Stimulated activated CD8-positive, alpha-beta memory T cell treated with anti-CD3 and anti-CD28 coated beads, Interleukin-4, amount 100 ng/mL, for 48 hours (primary cell): ENCODE measurements at places on chromosomes 13 and 19.

GRCh38 chr13:63855457-63856118, 2439.9 kb upstream of the PCDH20 start:
- no peak for DNase-seq

GRCh38 chr13:80989747-80990146, 648.8 kb upstream of the SPRY2 start:
- DNase-seq = no peak

GRCh38 chr19:38619361-38620174, 580 bp downstream of the EIF3K start:
- no peak for DNase-seq

- no peak for DNase-seq
These were observed 99.6 kb upstream of the HTR2A start for GRCh38 chr13:46996316-46997030.

DNA sequence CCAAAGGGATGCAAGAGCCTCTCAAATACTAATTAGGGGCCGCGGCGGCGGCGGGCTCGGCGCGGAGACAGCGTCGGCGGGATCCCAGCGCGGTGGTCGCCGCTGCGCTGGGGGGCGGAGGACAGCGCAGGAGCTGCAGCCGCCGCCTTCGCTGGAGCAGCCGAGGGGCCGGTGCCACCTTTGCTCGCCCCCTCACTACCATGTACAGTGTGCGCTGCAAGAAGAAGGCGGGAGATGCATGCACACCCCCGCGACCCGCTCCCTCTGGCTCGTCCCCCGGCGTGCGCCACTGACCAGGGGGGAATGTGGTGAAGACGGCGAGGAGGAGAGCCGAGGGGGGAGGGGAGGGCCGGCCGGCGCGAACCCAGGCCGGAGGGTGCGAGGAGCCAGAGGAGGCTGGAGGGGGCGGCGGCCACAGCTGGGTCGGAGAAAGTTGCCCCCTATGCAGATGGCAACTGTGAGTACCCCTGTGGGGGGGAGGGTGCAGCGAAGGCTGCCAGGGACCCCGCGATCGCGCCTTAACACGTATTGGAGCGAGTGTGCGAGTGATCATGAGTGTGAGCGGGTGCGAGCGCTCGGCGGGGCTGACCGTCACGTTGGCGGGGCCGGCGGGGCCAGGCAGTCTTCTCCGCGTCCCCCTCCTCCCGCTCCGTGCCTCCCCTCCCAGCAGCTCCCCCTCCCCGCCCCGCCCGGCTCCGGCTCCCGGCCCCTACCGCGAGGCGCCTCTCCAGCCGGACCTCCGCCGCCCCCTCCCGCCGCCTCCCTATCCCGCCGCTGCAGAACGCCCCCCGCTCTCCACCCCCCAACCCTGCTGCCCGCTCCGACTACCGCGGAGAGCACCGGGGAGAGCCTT, 808 bp downstream of the SLITRK5 start:
- DNase-seq = no peak

DNA sequence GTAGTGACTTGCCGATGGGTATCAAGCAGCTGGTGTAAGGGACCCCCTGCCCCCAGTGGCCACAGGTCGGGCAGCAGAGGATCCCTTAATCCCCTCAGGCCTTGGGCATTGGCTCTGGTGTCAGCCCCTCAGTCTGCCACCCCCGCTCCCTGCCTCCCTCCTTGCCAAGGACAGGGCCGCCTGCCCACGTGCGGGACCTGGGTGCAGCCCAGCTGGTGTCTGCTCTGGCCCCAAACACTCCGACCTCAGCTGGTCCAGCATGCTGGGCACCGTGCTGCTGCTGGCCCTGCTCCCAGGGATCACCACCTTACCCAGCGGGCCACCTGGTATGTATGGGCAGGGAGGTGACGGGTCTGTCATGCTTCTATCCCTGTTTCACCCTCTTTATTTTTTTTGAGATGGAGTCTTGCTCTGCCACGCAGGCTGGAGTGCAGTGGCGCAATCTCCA, at the start of gene TGFBR3L:
TGFBR3L (plus strand) TSS at position 233 of the 448 bp plus-strand sequence.
- DNase-seq = no peak

DNA sequence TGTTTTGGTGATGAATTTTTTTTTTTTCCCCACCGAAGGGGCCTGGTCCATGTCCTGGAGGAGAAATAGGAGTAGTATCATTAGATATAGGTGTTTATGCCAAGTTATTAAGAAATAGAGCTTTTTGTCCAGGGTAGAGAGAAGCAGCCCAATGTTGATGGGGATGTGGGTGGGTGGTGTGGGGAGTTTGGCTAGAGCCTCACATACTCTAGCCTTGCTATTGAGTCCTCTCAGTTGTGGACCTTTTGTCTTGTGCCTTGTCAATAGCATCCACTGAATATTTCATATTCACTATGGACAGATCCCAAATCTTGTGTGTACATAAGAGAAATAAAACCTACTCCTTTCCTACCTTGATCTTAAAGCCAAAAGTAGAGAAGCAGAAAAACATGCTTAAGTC, 134.0 kb downstream of the LMO7 start:
- DNase-seq = no peak

DNA sequence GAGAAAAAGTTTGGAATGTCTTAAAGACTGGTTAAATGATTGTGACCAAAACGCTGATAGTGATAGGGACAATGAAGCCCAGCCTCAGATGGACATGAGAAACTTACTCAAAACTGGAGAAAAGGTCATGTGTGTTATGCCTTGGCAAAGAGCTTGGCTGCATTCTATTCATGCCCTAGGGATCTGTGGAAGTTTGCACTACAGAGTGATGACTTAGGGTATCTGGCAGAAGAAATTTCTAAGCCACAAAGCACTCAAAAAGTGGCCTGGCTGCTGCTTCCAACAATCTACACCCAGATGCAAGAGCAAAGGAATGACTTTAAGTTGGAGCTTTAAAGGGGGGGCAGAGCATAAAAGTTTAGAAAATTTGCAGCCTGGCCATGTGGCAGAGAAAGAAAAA, 521.3 kb downstream of the UQCRFS1 start:
- no peak for DNase-seq

DNA sequence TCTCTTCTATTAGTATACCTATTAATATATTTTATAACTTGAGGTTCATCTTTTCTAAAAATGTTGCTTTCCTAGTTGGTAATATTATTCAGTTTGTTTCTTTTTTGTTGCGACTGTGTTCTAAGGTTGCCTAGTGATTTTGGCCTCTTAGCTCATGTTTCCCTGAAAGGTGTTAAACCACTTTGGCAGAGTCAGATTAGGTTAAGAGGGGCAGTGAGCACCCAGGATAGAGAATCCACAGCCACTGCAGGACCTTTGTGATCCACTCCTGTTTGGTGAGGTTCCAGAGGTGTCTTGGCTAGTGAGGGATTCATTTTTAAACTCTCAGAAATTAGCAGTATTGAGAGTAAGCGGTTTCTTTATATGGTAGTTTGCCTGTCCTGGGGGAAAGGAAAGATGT, 14.9 kb upstream of the GPR18 start:
- DNase-seq = no peak

GRCh38 chr19:41940731-41941409, 12.6 kb upstream of the ERFL start:
- no peak for DNase-seq

GRCh38 chr19:30441011-30441410, 68.8 kb downstream of the ZNF536 start:
- no peak for DNase-seq

DNA sequence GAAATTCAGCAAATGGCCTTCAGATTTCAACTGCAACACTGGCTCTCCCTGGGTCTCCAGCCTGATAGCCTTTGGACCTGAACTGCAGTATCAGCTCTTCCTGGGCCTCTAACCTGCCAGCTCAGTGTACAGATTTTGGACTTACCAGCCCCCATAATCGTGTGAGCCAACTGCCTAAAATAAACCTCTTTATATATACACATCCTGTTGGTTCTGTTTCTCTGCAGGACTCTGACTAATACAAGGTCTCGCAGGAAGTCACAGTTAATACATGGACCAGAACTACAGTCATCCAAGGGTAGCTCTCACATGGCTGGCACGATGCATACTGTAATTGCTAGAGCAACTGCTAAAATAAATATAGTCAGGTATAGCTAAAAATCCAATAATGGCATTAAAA, 85.1 kb downstream of the KATNAL1 start:
- DNase-seq = no peak

DNA sequence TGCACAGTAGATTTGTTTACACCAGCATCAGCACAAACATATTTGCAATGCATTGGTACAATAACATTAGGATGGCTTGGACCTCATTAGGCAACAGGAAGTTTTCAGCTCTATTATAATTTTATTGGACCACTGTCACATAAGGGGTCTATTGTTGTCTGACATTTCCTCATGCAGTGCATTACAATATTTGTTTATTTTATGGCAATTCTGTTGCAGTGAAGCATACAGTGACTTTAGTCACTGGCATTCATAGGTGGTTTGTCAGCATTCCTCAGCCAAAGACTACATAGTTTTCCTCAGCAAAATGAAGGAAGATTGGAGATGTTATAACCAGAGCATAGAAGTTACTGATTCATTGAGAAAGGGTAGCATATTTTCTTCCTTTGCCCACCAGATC, 1732.9 kb downstream of the PCDH9 start:
- no peak for DNase-seq

DNA sequence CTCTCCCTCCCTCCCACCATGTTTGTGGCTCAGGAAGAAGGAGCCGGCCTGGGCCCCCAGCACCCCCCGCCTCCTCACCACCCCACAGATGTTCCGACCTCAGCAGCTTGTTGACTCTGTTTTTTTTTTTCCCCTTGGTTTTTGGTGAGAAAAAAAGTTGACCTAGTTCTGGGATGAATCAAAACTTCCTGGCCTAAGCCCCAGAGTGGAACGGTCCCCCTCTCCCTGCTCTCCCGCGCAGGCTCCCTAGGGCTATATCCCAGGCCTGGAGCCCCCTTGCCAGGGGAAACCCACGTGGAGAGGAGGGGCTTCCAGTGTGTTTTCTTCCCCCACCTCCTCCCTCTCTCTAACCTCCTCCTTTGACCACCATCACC, 4.0 kb downstream of the COL5A3 start:
- no peak for DNase-seq

DNA sequence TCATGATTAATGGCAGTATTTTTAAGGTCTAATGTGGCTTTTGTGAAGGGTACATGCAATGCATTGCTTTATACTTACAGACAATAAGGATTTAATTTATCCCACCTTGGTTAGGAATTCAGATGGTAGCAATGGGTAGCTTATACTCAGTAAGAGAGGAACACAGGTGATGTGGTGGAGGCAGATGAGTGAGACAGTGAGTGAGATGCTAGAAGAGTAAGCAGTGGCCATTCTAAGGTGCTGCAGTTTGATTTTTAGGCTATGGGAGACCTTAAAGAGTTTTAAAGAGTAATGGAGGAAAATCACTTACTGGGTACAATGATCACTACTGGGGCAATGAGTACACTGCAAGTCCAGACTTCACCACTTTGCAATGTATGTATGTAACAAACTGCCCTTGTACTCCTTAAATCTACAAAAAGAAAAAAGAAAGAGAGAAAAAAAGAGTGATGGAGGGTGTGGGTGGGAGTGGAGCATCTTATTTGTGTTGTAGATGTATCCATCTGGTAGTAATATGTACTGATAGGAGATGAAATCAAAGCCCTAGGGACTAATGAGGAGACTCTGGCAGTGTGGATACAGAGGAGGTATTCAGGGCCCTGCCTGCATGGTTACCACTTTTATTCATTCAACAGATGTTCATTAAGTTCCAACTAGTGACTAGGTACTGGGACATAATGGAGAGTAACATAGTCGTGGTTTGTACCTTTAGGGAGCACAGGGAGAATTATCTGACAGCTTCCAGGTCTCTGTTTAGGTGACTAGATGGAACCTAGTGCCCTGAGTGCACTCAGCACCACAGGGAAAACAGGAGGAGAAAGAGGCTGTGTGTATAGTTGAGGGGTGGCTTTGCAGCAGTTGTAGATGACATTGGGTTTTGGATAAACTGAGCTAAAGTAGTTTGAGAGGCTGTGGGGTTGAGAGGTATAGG, 99.0 kb downstream of the GPC6 start:
- no peak for DNase-seq

DNA sequence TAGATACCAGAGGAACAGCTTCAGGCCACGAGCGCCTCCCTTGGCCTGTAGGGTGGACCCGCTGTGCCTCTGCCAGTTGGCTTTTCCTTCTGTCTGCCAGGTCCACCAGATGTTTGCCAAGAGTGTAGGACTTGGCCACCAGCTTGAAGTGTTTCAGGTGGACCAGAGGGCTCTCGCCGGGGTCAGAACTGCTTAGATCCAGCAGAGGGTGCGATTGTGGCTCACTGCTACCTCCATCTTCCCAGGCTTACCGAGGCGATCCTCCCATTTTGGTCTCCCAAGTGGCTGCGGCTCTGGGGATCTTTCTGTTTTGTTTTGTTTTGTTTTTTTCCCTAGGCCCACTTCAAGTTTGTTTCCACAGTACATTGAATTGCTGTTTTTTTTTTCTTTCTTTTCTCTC, 23.0 kb upstream of the ZNF730 start:
- DNase-seq = no peak

GRCh38 chr13:45918597-45918996, 67.0 kb upstream of the SIAH3 start:
- DNase-seq = no peak

DNA sequence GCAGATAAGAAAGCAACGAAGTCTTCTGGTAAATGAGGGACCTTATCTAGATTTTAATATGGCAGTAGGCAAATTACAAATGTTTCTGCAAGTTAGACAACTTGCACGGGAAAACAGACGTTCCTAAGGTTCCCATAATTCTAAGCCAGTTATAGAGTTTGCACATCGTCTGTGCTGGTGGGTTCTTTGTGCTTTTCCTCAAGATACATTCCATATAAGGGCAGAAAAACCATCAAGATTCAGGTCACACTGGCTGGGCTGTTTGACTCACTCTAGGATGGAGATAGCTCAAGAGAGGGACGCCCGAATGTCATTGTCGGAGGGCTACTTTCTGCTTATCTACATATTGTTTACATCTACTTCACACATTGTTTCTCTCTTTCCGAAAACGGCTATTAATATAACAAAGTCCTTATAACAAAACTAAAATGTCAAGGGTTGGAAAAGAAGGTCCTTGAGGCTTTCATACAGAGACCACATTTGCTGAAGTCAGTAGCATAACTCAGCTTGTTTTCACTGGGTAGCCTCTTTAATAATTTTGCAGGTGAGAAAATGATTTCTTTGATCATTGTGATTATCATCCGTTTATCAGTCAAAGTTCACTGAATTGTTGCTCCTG, 44.4 kb downstream of the SOX1 start:
- DNase-seq = no peak

DNA sequence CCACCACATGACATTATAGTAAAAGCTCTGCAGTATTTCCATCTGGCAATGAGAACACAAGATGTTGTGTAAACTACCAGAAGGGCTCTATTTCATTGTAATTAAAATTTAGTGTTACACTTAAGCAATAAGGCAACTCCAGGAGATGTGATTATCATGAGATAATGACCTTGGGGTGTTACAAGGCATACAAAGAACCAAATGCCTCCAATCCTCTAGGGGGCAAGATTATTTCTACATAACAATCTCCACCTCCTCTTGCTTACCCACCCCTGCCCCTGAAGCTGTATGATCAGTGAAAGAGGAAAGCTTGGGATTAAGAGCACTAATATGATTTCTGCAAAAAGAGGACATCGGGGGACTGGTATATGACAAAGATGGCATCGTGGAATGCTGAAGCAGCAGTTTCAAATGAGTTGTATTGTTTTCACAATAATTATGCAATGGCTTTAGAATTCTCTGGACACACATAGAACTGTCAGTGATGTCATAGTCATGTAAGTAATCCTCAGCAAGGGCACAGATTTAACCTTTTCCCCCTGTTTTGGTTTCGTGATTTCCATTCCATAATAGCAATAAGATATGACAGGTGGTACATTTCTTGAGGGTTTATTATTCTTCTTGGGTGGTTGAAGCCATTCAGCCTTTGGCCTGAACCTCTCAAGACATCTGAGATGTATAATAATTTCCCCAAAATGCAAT, 295.3 kb downstream of the MZT1 start:
- no peak for DNase-seq

GRCh38 chr13:41500511-41500910, 43.2 kb downstream of the RGCC start:
- DNase-seq = peak; percentile 51
